CD4-positive, alpha-beta T cell treated with Interleukin-6 at 100 ng/mL for 8 hours (primary cell): ENCODE measurements at places on chromosomes 5 and 9.

GRCh38 chr9:134053941-134054761 is 13.7 kb downstream of the BRD3 start:
- no peak for DNase-seq

DNA sequence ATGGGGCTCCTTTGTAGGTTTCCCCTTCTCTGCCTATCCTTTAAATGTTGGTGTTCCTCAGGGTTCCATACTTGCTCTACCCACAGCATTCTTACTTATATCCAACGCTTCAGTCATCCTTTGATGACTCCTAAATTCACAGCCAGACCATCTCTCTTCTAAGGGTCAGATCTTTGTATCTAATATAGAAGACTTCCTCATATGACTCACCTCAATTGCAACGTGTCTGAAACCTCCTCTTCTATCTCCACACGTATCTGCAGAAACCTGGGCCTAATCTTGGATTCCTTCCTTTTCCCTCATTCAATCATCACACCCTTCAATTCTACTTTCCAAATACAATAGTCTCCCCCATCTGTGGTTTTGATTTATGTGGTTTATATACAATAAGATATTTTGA is 68.3 kb downstream of the HMGCR start:
- no peak for DNase-seq

DNA sequence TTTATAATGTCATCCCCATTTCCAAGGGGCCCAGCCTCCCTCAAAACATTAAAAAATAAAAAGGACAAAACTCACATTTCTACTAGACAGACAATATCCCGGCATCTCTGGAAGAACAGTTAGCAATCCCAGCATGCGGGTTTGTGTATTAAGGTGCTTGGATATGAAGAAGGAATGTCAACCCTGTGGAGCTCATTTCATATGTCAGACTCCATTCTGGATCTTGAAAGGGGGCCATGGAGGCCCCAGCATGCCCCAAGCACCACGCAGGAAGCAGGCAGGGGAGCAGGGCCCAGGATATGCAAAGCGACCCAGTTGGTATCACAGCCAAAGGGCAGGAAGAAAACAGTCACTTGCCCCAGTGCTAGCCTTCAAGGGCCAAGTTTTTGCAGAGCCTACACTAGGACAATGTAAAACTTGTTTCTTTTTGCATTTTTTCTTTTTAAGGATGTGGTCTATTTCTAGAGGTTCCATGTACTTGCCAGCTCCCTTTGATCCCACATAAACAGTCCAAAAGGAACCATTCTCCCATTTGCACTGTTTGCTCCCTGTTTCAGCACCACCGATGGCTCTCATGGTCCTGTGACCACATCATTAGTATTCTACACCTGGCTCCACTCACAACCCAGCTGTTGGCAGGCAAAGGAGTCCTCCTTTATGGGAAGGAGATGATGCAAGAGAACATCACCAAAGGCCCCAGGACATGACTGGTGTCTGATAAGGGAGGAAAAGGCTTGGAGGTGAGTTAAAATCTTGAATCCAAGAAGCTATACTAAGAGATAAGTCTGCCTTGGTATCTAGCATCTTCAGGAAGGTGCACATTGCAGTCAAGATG is 58.3 kb downstream of the FGF1 start:
- no peak for DNase-seq

GRCh38 chr9:133701981-133702797 is 36.0 kb downstream of the SARDH start:
- DNase-seq, result peak; percentile 82

GRCh38 chr5:150077060-150077459 is 9.3 kb downstream of the CSF1R start:
- no peak for DNase-seq

- no peak for DNase-seq
Observed at GRCh38 chr5:63233361-63233760, 654.7 kb downstream of the LRRC70 start.

GRCh38 chr9:126833020-126833419 is 27.4 kb upstream of the ZBTB34 start:
- no peak for DNase-seq

GRCh38 chr5:68285851-68286611 is 70.5 kb downstream of the PIK3R1 start:
- peak; percentile 68 for DNase-seq

DNA sequence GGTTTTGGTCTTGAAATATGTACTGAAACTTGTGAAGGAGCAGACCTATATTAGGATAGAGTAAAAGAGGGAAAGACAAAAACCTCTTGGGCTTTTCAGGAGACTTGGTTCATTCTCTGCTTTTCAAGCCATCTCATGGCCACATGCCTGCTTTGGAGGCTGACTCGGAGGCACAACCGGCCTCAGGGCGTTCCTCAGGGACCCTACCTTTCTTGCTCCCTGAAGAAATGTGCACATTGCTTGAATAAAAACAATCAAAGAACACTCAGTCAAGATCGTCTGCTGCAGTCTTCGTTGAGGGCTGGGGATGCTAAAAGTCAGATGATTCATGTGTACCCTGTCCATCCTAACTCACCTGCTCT is 994 bp downstream of the IRGM start:
- no peak for DNase-seq

GRCh38 chr9:70256123-70256551 is 2.6 kb upstream of the SMC5 start:
- DNase-seq, result no peak

DNA sequence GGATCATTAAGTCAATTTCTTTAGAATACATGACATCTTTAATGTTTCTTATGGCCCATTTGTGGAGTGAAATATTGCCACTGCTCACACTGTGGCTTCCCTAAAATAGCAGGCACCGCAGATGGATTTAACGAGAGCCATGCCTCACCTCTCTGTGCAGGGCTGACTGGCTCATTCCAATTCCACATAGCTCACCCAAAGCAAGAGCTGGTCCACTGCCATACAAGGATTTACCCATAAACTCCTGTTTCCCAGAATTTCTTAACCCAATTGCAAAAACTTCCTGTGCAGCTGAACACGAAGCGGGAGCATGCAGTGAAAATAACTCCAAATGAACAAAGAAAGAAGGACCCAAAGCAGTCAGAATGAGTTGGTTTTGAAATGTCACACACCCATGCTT is 159.5 kb downstream of the BAAT start:
- DNase-seq, result no peak

GRCh38 chr9:36154331-36154952 is 14.7 kb upstream of the CCIN start:
- no peak for DNase-seq

- no peak for DNase-seq
Observed at GRCh38 chr5:124515497-124516245, 230.8 kb downstream of the ZNF608 start.

DNA sequence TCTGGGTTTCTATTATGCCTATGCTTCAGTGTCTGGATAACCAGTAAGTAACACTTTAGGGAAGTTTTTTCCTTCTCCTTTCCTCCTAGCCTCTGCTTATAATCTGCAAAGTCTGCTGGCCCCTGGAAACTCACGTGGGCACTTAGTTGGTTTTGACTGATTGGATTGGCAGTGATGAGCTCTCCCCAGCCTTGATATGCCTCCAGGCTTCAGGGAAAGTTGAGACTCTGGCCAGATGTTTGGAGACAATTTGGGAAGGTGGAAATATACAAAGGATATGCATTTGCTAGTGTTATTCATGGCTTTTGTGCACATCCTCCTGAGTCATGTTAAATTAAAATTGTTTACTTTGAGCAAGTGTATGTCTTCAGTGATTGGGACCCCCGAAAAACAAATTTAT is 160.2 kb upstream of the IL12B start:
- DNase-seq, result no peak

- DNase-seq, result no peak
Observed at GRCh38 chr9:122217640-122218039, 11.1 kb downstream of the LHX6 start.

DNA sequence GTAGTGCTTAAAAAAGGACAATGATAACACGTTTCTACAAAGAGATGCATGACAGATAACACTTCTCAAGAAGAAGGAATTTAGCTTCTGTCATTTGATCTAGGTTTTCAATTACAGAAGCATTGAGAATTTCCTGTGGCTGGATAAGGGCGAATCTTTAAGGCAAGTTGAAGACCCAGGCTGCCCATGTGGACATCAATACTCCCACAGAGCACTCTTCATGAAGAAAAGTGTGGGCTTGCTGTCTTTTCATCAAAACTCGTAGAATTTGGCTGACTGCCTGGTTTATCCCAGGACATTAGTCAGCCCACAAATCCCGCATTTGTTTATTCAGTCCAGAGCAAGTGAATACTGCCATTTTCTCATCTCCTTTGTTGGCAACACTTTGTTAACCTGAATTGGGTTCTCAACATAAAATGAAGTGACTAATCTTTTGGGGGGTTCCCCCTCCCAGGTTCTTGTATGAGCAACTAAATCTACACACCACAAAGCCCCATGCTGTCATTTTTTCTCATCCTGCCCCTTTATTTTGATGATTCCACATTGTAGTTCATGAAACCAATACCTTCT is 43.4 kb upstream of the CDKN2B start:
- no peak for DNase-seq

DNA sequence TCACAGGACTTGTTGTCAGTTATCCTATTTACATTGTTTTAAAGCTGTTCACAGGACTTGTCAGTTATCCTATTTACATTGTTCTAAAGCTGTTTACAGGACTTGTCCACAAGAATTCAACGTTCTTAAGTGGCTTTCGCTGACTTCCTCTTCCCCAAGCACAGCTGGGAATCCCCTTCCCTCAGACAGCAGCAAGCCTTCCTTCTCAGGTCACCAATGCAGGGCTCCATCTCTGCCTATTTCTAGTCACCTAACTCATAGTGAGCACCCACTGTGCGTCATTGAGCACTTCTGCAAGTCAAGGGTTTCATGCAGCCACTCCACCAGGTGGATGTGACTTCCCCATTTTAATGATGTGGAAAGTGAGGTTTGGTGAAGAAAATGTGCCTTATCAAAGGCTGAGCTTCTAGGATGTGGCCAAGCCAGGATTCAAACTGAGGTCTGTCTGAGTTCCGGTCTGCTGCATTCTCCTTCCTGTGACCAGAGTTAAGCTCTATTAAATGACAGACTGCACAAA is 109.8 kb upstream of the ZNF462 start:
- peak; percentile 1 for DNase-seq

DNA sequence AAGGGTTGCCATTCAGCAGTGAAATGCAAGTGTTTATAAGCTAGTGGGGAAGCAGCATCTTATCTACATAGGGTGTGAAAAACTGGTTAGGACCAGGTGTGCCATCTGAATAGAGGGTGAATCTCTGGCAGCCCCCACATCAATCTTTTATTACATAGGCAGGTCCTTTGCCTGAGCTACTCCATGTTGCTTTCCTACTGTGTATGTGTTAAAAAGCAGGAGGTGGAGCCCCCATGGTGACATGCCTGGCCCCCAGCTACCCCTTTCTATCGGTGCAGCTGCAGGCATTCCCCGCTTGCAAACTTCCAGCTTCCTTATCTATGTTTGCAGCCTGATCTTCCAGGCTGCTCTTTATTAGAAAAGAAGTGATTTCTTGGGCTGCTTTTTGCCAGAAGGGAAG is 353.5 kb downstream of the SPATA31D1 start:
- DNase-seq, result no peak

DNA sequence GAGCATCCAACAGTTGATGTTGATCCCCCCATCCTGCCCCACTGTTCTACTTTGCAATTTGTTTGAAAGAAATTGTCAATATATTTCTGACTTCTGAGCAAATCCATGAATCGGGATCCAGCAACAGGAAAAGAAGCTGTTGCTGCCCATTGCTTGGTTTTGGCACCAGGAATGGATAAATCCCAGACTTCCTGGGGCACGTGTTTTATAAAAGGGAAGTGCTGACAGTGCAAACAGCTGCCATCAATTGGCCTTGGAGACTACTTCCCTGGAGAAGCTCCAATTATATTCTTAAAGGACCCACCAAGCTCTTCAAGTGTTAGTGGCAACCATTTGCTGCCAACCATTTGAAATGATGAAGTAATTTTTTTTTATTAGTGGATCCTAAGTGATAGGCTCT is 13.7 kb downstream of the STK32A start:
- no peak for DNase-seq

DNA sequence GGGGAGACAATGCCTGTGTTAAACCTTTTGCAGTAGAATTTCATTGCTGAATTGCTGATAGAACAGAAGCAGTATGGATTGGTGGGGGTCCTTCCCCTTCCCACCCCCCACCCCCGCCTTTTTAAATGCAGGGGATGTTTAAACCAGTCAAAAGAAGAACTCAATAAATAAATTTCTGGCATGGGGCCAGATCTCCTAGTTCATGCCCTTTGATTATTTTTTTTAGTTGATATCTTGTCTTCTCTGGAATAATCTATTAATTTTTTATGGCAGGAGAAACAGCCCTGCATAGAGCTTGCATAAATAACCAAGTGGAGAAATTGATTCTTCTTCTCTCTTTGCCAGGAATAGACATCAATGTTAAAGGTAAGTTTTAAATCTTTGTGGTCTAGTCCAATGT is 72.8 kb downstream of the SLF1 start:
- no peak for DNase-seq

DNA sequence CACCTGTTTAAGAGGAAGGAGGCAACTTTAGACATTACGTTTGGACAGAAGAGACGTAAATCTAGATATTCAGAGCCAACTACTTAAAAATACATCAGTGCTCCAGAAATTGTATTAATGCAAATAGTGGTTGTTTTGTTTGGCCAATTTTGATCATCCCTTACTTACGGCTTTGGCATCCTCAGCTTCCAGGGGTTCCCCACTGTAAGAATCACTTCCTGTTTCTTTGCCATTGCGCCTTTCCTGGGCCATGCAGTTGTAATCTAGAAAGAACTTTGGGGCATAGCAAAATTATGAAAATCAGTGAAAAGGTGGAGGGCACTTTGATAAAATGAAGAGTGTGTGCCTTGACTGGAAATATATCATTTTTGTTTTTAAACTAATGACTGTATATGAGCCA is 537.2 kb upstream of the TLE4 start:
- no peak for DNase-seq

GRCh38 chr9:133161547-133161950 is 2.2 kb downstream of the GBGT1 start:
- no peak for DNase-seq

GRCh38 chr5:152104211-152104610 is 179.6 kb upstream of the GLRA1 start:
- DNase-seq, result no peak

DNA sequence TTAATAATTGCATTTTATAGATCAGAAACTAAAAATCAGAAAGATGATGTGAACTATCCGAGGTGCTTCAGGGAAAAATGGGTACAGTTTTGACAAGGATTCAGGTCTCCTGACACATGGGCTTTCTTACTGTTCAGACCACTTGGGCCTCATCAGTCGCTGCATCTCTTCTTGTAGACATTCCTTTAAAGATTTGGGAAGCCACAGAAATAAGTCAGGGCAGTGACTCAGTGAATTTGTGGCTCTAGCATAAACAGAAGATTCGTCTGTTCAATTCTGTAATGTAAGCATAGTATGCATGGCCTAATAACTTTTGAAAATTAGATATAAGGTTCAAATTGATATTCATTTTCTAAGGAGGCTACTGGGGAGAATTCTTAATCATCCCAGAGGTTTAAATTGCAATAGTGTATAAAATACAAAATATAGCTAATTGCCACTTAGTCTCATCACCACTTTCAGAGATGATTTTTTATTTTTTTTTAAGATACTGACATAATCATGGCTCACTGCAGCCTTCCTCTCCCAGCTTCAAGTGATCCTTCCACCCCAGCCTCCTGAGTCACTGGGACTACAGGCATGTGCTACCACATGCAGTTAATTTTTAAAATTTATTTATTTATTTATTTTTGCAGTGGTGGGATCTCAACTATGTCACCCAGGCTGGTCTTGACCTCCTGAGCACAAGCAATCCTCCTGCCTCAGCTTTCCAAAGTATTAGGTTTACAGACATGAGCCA is 48.9 kb downstream of the RASEF start:
- no peak for DNase-seq

- DNase-seq, result no peak
Observed at GRCh38 chr5:75536694-75537360, 25.1 kb downstream of the POLK start.
